ENCODE measurements at places on chromosomes 3 and 15.

- DNase-seq, result peak; percentile 69
Observed at GRCh38 chr3:52277972-52278509, 408 bp downstream of the WDR82 start.

DNA sequence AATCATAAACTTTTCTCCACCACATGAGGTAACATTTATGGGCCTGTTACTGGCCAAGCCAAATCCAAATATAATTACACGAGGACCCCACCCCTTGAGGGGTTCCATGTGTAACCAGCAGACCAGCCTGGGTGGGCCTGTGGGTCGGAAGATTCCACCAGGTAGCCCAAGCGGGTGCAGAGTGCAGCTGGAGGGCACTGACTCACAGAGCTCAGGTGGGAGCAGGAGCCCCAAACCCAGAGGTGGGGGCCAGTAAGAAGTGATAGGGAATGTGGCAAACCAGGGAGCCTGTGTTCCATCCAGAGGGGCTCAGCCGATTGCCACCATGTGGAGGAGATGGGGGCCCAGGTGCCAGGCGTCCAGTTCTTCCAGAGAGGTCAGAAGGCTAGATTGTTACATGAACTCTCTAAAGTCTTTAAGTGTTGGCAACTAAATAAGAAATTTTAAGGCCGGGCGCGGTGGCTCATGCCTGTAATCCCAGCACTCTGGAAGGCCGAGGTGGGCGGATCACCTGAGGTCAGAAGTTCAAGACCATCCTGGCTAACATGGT lies 2.6 kb downstream of the GP9 start:
- DNase-seq, result no peak

DNA sequence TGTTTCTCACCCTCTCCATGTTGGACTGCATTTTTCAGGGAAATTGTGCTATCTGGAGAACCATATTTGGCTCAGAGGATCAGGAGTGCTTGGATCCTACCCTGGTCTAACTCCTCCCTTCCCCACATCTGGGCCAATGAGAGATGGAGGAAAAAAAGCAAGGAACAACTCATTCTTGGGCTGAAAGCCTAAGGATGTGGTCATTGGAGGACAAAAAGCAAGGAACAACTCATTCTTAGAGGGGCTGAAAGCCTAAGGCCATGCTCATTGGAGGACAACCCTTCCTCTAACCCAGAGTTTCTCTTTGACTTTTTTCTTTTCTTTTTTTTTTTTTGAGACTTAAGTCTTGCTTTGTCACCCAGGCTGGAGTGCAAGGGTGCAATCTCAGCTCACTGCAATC lies 48.6 kb upstream of the CHRNB4 start:
- no peak for DNase-seq

DNA sequence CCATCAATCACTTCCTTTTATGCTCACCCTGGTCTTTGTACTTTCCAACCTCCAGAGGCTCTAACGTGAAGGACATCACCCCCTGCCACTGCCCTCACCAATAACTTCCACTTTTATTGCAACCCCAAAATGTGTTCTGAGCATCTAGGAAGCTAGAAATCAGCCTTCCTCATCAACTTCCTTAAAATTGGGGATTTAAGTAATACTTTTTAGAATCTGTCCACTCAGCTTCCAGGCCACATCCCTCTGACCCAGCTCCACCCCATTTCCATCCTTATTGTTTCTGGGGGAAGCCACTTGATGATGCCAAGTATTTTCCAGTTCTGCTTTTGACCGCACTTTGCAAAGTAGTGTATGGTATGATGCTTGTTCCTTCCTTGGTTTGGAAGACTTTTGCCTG lies 73.5 kb upstream of the XCR1 start:
- no peak for DNase-seq

GRCh38 chr3:56988458-56989168 lies 71.9 kb upstream of the SPATA12 start:
- DNase-seq, result peak; percentile 85

DNA sequence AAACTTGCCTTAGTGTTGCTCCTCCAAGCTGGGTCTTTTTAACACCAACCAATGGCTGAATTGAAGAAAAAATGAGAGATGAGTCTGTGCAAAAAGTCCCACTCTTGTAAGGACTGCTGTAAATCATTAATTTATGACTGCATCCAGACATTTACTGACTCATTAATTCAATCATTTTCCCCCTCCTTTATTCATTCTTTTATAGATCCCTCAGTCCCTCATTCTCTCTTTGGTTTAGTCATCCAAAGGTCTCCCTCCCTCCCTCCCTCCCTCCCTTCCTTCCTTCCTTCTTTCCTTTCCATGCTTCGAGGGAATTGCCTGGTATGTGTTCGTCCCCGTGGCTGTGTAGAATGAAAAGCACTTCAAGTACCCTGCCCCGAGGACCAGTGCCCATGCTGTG lies 35.3 kb upstream of the MRPS22 start:
- DNase-seq, result no peak
